ENCODE measurements at places on chromosomes 11 and 22.

GRCh38 chr11:71147331-71147730 lies 105.0 kb downstream of the SHANK2 start:
- DNase-seq: no peak

GRCh38 chr11:82944198-82944597 lies 42.7 kb downstream of the DDIAS start:
- no peak for DNase-seq

DNA sequence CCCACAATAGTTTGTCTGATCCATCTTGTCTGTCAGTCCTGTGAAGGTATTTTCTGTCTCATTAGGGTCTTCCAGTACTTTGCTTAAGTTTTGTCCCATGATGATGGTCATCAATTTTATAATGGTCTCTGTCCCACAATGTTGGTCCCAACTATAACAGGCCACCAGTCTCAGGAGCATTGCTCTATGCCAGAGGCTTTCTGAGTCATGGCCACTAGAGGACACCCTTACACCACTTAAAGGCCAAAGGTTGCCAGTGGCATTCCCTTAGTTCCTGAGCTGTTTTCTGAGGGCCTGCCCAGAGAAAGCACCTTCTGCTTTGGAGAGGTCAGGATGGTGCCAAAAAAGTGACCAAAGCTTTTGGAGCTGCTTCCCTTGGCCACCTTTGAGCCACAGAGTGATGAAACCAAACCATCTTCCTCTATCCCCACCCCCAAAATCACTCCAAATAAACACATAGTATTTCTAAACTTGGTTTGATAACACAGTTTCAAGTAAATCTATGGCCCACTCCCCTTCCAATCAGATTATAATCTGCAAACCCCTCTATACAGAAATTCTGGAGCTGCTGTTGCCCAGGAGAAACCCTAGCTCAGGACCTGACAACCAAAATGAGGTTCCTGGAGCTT lies 19.3 kb downstream of the EIF3F start:
- DNase-seq: peak; percentile 75

DNA sequence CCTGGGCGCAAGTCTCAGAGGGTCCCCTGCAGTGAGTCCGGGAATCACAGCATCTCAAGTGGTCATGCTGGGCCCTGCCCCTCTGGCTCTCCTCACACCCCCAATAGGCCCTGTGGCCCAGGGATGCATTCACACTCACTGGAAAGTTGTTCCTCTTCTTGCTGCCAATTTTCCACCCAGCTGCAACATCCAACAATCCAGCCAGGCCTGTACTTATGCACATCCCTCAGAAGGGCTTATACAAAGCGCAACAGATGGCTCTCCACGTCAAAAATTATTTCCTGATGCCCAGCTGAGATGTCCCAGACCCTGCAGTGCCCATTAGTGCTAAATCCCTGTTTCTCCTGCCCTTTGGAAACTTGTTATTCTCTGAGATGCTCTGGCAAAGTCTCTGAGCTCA lies 407.8 kb upstream of the NARS2 start:
- DNase-seq: peak; percentile 28

DNA sequence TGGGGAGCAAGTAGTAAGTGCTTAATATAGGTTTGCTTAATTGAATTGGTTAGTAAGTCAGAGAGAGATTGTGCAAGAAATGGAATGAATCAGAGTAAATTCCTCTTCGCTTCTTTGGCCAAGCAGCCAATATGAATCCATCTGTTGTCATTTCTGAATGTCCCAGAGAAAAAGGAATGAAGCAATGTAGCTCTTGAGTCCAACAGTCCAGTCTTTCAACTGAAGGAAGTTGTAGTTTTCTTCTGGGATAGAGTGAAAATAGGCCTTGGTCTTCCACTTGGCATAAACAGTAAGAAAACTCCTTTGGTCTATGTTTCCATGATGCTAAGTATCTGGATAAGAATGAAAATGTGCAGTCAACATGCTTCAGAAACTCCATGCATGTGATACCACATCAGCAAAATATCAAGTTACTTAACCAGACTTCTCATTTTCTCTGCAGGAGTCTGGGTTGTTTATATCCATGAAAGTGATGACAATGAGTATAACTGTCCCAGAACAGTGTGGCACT lies 1.8 kb upstream of the FIBIN start:
- no peak for DNase-seq

GRCh38 chr11:128342511-128343134 lies 244.7 kb downstream of the ETS1 start:
- DNase-seq: peak; percentile 22

DNA sequence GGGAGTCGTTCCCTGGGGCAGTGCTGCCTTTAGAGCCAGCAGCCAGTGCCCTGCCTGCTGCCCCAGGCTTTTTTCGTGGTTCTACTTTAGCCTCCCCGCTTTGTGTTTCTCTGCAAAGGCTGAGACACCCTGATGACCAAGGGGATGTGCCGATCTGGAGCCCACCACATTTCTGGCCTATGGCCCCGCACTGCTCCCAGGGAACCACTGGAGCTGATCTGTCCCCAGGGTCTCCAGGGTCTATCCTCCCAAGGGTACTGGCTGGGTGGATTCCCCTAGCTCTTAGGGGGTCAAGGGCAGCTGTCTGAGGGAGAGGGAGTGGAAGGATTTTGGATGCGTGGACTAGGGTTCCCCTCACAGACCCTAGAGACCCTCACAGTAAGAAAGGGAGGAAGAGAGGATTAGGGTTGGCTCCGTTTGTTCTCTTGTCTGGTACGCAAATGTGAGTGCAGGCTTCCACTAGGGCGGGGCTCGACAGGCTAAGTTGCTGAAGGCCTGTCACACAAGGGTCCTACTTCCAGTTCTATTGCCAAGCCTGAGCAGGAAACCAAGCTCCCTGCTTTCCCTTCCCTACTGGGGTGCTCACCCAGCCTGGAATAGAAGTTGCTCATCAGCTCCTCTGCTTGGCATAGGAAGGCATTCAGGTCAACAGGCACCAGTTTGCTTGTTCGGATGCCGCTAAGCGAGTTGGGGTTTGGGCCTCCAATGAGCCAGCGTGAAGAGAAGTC lies 19.3 kb downstream of the TREH start:
- DNase-seq: no peak

DNA sequence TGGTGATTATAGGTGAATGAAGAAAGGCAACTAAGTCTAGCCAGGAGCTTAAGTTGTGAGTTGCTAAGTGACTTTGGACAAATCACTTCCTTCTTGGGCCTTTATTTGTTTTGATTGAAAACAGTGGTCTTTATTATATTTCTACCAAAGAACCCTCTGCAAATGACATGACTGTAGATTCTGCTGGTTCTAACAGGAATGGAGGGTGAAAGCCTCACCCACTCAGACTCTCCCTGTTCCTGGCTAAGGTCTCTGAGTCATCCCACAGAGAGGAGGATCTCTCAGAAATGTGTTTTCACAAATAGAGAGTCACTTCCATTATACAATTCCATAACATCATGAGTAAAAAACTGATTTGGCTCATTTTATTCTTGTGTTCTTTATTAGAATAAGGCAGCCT lies 583.9 kb upstream of the LRRC4C start:
- no peak for DNase-seq

GRCh38 chr11:117978991-117979390 lies 7.2 kb upstream of the IL10RA start:
- no peak for DNase-seq

- no peak for DNase-seq
These were observed 50.9 kb upstream of the LINC01488 start for GRCh38 chr11:69430566-69430965.

Data from WERI-Rb-1 (cell line).